ENCODE measurements at places on chromosomes 5 and 9.

DNA sequence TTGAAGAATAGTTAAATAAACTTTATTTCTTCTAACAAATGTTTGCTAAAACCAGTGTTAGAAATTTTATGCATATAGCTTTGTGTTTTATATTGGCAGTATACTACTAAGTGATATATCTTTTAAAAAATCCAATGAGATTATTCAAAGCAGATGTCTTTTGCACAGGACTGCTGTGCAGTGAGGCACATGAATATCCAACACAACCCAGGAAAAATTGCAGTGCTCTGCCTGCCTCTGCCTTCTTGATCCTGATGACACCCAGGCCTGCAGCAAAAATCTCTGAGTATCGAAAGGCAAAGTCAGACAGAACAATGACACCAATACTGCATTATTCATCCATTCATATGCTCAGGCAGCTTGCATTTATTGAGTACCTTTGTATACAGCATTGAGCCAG is 1076.5 kb upstream of the ARRDC3 start:
- DNase-seq: no peak

GRCh38 chr5:169956756-169957155 is 23.5 kb downstream of the INSYN2B start:
- DNase-seq: peak; percentile 40

GRCh38 chr9:127154003-127154389 is 31.6 kb upstream of the ANGPTL2 start:
- DNase-seq: no peak

- DNase-seq: no peak
Measured at GRCh38 chr9:28951945-28952344, 1378.7 kb upstream of the C9orf72 start.

- DNase-seq: peak; percentile 68
Measured at GRCh38 chr5:102807878-102808502, 52.9 kb downstream of the PAM start.

GRCh38 chr5:58918021-58918729 is 335.3 kb downstream of the RAB3C start:
- DNase-seq: no peak

- DNase-seq: no peak
Measured at GRCh38 chr9:134367791-134368490, 41.7 kb downstream of the RXRA start.

DNA sequence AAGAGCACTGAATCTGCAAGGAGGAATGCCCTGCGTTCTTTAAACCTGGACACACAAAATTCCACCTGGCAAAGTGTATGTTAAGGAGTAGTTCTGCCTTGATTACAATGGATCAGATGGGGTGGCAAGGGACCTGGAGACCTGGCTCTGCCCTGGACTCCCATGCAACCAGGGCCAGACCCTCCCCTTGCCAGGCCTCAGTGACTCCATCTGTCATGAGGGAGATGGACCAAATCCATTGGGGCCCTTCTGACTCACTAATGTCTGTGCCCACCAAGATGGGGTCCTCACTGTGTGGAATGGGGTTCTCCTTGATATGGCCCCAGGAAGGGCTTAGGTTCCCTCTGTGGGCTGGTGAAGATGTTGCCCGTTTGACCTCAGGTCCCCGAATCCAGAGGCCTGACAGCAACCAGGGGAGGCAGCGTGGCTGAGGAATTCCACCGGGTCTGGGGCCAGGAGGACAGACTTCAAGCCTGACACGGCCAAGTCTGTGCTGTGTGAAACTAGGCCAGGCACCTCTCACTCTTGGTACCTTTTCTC is 100.3 kb downstream of the PAX5 start:
- DNase-seq: no peak

- peak; percentile 55 for DNase-seq
Measured at GRCh38 chr5:61245486-61245885, 83.2 kb upstream of the SMIM15 start.

DNA sequence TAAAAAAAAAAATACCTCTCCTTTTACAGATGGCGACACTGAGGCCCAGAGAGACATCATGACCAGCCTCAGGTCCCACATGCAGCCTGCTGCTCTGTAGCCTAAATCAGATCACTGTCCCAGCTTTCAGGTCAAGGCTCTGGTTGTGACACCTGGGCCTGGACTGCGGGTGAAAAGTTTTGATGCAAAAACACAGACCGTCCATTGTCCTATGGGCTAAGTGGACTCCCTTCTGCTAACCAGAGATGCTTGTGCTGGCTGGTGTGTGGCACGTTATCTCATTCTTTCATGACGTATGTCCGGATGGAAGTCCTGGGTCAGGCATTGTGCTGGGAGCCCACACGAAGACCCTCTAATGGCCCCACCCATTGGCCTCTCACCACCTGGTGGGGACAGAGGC is 7.8 kb downstream of the NEK6 start:
- no peak for DNase-seq

GRCh38 chr5:151770383-151771258 is 1.1 kb upstream of the G3BP1 start:
- DNase-seq: peak; percentile 62

DNA sequence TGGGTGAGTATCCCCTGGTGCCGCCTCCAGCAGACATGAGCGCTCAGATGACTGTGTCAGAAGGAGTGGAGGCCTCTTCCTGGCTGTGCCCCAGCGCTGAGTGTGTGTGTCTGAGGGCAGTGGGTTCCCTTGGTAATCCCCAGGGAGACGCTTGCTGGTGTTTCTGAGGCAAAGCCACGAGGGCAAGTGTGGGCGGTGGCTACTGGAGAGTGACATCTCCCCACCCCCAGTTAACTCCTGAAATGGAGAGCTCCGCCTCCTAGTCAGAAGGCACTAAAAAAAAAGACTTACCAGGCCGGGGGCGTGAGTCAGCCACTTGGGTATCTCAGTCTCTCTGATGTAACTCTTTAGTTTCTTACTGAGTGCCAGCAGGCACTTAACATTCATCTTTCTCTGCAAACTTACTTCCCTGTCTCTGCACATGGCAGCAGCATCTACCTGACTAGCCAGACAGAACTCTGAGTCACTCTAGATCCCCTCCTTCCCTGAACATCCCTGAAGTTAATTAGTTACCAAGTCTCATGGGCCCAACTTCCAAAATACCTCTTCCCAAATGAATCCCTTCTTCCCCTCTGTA is 19.3 kb downstream of the ORM2 start:
- DNase-seq: peak; percentile 100

- peak; percentile 93 for DNase-seq
Measured at GRCh38 chr5:150263801-150264621, 25.6 kb downstream of the CAMK2A start.

DNA sequence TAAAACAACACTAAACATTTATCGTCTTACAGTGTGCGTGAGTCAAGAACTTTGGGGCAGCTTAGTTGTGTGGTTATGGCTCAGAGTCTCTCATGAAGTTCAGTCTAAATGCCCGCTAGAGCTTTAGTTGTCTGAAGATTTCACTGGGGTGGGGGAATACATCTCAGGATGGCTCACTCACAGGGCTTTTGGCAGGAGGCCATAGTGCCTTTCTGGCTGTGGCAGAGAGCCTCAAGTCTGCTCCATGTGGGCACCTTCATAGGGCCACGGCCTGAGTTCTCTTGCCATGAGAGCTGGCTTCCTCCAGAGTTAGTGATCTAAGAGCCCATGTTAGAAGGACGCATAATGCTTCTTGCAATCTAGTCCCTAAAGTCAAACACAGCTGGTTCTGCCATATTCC is 258.8 kb upstream of the NUDT12 start:
- no peak for DNase-seq

- DNase-seq: no peak
Measured at GRCh38 chr9:129881547-129882324, 46.5 kb downstream of the USP20 start.

DNA sequence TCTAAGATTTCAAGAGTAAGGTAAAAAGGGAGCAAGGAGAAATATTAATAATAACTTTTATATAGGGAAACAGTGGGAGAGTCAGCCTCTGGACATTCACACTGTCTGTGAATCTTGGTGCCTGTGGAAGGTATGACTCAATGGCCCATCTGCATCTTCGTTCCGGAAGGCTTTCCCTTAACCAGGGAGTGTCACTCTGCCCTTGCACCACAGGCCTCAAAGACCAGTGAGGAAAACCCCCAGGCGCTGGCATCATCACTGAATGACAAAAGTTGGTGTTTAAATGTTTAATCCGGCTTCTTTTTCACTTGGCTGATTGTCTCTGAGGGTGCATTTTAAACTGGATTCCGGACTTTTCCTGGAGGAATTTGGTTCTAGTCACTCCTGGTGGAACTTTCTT is 522.4 kb upstream of the TLE4 start:
- no peak for DNase-seq

DNA sequence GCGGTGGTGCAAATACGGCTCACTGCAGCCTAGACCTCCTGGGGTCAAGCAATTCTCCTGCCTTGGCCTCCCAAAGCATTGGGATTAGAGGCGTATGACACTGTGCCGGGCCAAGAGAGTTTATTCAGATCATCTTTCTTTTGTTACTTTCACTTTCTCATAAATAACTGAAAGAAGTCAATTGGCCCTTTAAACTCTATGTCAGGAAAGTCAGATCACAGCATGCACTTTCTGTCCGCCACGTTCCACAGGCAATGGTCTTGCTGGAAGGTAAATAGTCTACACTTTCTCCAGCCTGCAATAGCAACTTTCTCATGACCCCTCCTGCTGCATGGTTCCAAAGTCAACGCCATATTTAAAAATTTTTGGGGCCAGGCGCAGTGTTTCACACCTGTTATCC is 6.5 kb upstream of the ARRDC1 start:
- no peak for DNase-seq

GRCh38 chr9:134692573-134692860 is 50.9 kb downstream of the COL5A1 start:
- DNase-seq: no peak

DNA sequence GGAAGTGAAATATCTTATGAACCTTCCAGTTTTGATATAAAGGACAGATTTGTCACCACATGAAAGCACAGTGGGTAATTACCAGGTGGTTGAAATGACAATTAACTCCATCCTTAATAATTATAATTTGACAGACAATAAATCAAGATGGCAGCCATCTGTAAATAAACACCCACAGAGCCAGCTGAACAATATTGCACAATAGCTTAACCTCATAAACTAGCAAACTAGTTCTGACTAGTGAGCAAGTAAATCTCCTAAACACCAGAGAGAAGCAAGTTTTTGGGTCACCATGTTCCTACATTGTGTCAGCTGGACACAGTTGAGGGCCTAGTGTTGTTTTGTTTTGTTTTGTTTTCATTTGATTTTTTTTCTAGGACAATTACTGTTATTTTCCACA is 577.4 kb downstream of the ACTL7B start:
- peak; percentile 60 for DNase-seq

DNA sequence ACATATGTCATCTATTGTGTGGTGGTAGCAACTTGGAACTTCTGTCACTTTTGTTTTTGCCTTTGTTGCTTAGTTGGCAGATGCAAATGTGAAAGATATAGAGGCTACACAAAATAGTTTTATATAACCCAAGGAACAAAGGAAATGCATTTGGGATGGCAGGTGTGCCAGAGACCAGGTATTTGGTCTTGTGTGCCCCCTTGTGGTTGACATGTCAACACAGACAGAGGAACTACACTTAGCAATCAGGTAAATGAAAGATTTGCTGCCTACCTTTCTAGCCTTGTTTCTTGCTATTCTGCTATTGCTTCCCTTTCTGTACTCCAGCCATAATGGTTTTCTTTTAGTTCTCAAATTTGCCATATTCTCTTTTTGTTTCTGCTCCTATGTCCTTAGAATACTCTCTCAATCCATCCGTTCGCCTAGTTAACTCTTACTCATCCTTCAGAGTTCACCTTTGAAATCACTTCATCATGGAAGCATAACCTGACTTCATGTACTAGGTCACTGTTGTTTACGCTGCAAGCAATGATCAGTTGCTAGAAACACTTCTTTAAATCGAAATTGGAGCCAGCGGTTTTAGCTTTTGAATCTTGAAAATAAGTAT is 119.5 kb downstream of the TRPM3 start:
- DNase-seq: peak; percentile 51

DNA sequence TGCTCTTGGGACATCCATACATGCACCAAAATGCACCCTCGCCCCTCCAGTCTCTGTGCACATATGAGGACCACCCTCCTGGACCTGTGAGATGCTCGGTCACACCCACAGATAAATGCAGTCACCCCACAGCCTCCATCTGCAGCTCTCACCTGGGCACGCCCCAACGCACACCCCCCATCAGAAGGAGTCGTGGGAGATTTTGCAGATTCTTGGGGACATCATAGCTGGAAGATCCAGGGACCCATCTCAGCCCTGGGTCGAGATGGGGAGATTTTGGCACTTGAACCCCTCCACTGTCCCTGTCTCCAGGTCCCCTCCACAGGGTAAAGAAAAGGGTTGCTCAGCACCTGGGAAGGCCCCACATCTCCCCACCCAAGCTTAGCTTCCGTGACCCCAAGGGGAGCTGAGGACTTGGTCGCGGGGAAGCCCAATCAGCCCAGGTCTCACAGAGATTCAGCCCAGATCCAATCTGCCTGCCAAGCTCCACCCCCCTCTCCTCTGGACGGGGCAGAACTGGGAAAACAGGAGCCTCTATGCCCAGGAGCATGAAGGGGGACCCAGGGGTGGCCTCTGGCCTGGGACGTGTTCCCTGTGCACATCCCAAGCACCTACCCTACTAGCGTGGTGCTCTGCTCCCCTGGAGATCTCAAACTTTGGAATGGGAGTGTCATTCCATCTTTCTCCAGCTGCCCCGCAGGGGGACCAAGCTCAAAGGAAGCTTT is 89.2 kb upstream of the LMX1B start:
- no peak for DNase-seq

DNA sequence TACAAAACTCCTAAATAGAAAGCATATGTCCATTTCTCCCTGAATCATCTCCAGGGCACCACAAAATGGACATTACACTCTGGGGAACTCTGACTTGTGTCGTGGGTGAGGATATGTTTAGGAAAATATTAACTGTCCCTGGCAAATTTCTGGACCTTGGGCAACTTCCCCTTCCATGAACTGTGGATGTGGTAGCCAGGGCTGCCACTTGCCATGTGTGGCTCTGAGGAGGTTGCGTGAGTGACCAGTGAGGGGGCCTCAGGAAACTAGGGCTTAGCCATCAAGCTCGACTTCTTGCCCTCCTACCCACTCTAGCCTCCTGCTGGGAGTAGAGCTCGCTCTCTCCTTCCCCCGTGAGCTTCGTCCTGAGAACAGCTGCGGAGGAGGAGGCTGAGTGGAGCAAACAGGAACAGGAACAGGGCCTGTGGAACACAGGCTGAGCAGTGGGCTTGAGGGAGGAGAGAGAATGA is 13.8 kb upstream of the STC2 start:
- no peak for DNase-seq

Measured in renal cortical epithelial cell (primary cell).